Retinal pigment epithelial cell (primary cell): ENCODE measurements at places on chromosomes 11 and 22.

- DNase-seq: no peak
These were observed 21.2 kb downstream of the MS4A4E start for GRCh38 chr11:60221692-60222091.

DNA sequence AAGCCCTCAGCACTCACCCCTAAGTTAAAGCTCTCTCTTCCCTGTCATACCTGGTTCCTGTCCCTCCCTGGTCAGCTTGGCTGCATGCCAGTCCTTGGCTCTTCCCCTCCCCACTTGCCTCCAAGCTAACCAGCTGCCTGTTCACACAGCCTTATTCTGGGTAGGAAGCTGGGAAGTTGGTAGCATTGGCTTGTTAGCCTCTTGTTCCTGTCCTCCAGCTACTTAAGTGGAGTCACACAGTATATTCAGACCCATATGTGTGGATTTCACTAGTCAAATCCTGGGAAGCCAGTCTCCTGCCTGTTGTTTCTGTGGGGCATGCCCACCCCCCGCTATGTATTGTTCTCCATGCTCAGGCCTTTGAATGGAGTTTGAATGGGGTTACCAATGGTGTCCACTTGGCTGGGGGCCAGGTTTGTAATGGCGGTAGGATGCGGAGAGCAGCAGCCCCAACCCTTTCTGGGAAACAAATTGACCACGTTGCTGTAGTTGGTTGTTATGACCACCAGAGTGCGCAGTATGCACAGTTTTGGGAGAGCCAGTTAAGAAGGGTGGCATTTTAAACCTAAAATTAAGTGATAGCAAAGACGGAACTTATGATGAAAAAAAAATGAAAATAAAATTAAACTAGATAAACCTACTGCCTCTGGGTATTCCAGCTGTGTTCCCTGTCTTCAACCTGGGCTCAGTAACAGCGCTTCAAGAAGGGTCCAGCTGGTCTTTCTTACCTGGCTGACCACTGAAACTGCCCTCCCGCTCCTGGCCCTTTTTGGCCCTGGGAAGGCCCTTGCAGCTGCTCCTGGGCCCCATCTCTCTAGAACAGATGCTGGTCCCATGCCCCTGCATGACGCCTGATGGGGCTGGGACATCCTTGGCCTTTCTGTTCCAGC is 10.7 kb upstream of the RPS3 start:
- DNase-seq: no peak

- DNase-seq: no peak
These were observed 154.6 kb upstream of the TRPC6 start for GRCh38 chr11:101738452-101738851.

GRCh38 chr11:74037309-74037708 is 28.4 kb upstream of the UCP3 start:
- no peak for DNase-seq

GRCh38 chr11:64723117-64723906 is at the start of gene NRXN2:
TSS of gene NRXN2 (minus strand) at chr11:64723197. CDS start at chr11:64713699, 9,498 bp downstream.
- peak; percentile 24 for DNase-seq
